ENCODE measurements at places on chromosomes 6 and 20.

- DNase-seq: no peak
These were observed 44.9 kb downstream of the GJA10 start for GRCh38 chr6:89939144-89939543.

- no peak for DNase-seq
These were observed 265.9 kb upstream of the RIN2 start for GRCh38 chr20:19492116-19492515.

- no peak for DNase-seq
These were observed 133.5 kb upstream of the TMEM170B start for GRCh38 chr6:11404081-11404480.

- DNase-seq: peak; percentile 29
These were observed 72.9 kb downstream of the SNX5 start for GRCh38 chr20:17895641-17896171.

- DNase-seq: no peak
These were observed 30.9 kb downstream of the PYGB start for GRCh38 chr20:25278636-25279361.

All from globus pallidus (tissue), 1 donor.